ENCODE measurements at places on chromosomes 13 and 19.

DNA sequence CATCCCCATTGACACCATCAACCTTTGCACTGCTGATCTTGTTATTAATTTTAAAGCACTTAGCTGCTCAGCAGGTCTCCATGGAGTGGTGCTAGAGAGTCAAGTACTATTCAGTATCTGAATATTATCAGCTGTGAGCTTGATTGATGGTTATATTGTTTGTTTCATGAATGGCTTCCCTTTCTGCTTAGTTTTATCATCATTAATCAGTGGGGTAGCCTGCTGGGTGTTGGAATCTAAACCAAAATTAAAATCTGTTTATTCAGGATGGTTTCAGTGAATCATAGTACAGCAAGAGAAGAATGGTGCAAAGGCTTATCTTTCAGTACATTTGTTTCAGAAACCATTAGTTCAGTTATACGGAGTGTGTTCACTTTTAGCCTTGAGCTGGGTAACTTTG lies 42.5 kb upstream of the SCEL start:
- DNase-seq, result no peak

DNA sequence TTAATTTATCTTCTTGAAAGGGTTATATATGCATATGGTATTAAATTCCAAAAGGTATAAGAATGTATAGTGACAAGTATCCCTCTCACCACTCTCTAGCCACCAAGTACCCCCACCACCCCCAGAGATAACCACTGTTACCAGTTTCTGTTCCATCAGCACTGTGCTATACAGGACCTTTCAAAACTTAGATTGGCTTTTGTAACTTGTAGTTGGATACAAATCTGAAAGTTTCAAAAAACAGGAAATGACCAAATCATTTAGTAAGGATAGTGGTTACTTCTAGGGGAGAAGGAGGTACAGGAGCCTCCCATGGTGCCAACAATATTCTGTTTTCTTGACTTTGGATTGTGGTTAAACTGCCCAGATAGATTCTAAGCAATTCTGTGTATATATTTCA lies 56.7 kb downstream of the AKAP11 start:
- no peak for DNase-seq

DNA sequence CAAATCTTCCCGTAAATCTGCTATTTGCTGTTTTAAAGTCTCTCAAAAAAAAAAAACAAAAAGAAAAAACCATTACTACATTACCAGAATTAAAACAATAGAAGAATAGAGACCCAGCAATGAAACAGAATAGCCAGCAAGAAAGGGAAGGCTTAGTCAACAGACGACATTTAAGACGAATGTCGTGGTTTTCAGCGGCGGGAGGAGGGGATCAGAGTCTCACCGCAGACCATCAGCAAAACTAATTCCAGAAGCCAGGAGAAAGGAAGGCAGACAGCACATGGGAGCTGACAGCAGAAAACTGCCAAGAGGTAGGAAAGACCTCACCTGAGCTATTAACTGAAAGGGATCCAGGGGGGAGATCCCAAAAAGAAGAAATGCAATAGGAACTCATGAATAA lies 128.9 kb downstream of the RNF17 start:
- no peak for DNase-seq

DNA sequence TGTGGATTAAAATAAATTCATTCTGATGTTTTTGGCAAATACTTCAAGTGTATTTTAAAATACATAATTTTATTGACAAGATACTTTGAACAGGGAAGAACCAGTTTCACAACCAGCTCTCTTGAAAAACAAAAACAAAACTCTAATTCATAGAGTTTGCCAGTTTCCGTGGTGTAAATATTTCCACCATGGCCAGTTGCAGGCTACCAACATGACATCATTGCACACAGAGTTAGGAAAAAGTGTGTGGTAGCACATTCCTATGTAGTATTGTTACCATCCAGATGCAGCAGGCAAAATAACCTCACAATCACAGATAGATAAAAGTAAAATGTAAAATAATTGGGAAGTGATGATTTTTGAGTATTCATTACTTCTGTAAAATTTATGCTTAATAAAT lies 7.7 kb upstream of the RNF113B start:
- no peak for DNase-seq

- no peak for DNase-seq
Measured at GRCh38 chr19:33175156-33175782, 18.9 kb upstream of the LRP3 start.

DNA sequence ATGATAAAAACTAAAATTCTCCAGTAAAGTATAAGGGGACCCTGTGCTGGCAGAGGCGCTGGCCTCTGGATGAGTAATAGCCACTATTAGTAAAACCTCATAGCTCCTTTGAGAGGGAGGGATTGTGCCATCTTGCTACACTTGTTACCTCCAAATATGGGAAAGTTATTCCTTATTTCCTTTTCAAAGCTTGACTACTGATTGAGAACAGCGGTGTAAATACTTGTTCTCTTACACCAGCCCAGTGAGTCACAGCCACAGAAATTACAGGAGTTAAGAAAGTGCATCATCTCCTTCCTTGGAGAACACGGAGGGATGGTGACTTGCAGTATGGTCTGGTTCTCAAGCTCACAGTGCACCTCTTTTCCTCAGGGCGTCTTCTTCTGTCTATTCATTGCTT lies 379.0 kb downstream of the EFNB2 start:
- DNase-seq, result no peak

DNA sequence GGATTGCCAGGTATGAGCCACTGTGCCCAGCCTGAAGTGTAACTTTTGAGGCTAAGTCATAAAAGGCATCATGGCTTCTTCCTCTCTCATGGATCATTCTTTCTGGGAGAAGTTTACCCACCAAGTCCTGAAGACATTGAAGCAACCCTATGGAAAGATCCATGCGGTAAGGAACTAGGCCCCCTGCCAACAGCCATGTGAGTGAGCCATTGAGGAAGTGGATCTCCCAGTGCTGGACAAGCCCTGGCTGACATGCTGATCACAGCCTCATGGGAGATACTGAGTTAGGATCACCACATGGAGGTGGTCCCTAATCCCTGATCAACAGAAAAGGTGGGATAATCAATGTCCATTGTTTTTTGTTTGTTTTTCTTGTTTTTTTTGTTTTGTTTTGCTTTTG lies 3.3 kb upstream of the NUDT19 start:
- DNase-seq, result no peak

- DNase-seq, result no peak
Measured at GRCh38 chr13:24460256-24460655, 52.3 kb downstream of the PARP4 start.

GRCh38 chr13:70622796-70623195 lies 514.5 kb upstream of the KLHL1 start:
- DNase-seq, result no peak

DNA sequence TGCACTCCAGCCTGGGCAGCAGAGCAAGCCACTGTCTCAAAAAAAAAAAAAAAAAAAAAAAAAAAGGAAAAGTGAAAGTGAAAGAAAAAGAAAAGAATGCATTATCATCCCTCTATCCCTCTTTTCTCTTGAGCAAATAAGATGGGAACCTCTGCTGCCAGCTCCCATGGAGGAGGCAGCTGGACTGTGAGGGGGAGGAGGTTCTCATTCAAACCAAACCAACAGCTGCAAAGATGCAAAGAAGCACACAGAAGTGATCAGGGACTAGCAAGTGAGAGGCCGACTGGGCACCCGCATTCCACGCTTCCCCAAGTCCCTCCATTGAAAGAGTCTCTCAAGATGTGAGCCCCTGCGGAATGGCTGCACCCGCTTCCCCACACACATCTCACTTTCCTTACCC lies 63.5 kb downstream of the TSHZ3 start:
- DNase-seq, result no peak

DNA sequence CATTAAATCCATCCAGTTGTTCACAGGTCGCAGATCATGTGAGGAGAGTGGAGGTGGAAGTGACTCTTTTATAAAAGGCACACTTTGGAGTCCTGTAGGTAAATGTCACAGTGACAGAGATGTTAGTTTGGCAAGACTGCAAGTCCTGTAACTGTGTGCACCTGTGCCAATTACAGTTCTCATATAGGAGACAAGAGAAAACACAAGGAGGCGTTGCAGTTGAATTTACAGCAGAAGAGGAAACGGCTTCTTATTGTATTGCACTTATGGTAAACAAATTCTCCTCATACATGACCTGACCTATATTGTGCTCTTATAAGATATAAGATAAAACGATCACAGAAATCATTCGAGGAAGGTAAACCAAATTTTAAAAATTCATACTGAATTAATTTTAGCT lies 732.8 kb upstream of the SLC10A2 start:
- no peak for DNase-seq

DNA sequence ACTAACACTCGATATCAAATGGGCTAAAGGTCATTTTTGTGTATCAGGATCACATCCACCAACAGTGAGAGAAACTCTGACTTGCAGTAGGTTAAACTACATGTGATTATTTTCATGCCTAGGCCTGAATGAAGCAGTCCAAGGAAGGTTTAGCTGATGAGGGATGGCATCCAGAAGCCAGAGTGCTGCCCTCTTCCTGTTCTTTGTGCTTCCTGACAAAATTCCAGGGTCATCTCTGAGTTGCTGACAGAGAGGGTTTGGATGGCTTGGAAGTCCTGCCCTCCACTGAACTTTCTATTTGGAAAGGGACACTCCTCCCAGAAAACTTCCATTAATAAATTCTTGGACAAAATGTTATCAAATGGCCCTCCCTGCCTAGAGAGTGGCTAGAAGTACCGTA lies 728.3 kb upstream of the SLC10A2 start:
- DNase-seq, result no peak

- DNase-seq, result no peak
Measured at GRCh38 chr19:694481-695351, 536 bp downstream of the PRSS57 start.

DNA sequence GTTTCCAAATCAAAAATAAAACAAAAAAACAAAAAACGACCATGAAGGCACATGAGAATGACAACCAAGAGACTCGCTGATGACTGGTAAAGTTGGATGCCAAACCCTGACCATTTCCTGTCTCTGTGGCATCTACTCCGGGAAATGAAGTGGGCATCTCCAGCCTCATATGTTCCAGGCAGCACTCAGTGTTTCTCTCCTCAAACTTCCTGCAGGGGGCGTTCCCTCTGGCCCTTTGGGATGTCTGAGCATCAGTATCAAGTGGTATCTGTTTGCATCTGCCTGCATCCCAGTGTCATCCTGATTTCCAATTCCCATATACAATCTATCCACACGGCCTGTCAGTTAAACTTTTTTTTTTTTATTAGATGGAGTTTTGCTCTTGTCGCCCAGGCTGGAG lies 9.8 kb upstream of the SIGLEC12 start:
- no peak for DNase-seq

- DNase-seq, result no peak
Measured at GRCh38 chr13:106481919-106482318, 53.5 kb downstream of the EFNB2 start.

- DNase-seq, result no peak
Measured at GRCh38 chr19:39448271-39448670, 2.9 kb downstream of the SUPT5H start.

All from H9 (cell line).